CD4-positive, alpha-beta T cell treated with Interferon alpha-2 for 1 hour (primary cell): ENCODE measurements at places on chromosomes 7 and 10.
A peak's percentile ranks its signal among the peaks of the same experiment; 100 is the strongest.

DNA sequence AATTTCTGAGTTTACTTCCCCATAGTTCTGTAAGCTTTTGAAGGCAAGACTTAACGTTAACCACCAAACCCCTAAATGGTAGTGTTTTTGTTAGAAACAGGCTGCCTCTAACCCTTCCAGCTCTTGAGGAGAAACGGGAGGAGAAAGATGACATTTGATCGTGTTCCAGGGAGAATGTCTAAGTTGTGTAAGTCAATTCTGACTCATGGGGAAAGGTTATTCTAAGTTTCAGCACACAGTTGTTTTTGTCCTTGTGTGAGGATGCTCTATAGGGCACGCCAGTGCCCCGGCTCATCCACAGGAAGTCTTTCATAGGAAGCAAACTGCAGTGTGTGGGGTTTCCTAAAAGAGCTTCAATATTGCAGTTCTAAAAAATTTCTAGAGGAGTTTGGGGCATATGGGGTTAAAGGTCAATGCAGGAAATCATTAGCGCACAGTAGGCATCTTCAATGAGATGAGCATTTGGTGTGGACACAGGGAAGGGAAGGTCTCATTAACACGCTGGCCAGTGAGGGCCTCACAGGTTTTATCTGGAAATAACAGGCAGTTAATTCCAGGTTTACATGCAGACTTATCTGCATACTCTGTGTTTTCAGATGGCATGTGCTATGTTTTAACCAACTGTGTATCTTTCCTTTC is 638.2 kb upstream of the IGFBP3 start:
- DNase-seq, result no peak

GRCh38 chr7:101558742-101559325 is 70.3 kb downstream of the MYL10 start:
- no peak for DNase-seq

- no peak for DNase-seq
These were observed 14.4 kb downstream of the ZNF33B start for GRCh38 chr10:42623929-42624328.

DNA sequence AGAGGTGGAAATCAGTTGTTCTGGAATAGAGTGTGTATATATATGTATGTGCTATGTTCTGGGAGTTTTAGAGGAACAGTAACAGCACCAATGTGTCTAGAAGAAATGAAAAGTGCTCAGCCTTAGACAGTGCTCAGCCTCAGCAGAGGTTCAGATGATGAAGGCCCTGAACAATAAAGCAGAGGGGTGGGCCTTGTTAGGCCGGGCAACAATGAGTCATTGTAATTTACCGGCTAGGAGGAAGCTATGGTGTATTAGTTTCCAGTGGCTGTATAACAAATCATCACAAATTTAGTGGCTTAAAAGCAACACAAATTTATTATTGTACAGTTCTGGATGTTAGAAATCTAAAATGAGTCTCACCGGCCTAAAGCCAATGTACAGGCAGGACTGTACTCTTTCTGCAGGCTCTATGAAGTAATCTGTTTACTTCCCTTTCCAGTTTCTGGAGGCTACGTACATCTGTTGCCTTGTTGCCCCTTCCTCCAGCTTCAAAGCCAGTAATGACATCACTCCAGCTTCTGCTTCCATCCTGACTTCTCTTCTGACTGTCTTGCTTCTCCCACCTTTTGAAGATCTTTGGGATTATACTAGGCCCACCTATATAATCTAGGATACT is 84.6 kb downstream of the CH25H start:
- DNase-seq, result peak; percentile 38

GRCh38 chr10:124737221-124737620 is 7.0 kb downstream of the FAM53B start:
- DNase-seq, result no peak

GRCh38 chr10:112382515-112383235 is 8.8 kb downstream of the ACSL5 start:
- DNase-seq, result no peak

GRCh38 chr7:138502023-138502767 is 42.1 kb downstream of the TRIM24 start:
- DNase-seq, result no peak

GRCh38 chr10:126022841-126023240 is 126.5 kb downstream of the FANK1 start:
- DNase-seq, result no peak

DNA sequence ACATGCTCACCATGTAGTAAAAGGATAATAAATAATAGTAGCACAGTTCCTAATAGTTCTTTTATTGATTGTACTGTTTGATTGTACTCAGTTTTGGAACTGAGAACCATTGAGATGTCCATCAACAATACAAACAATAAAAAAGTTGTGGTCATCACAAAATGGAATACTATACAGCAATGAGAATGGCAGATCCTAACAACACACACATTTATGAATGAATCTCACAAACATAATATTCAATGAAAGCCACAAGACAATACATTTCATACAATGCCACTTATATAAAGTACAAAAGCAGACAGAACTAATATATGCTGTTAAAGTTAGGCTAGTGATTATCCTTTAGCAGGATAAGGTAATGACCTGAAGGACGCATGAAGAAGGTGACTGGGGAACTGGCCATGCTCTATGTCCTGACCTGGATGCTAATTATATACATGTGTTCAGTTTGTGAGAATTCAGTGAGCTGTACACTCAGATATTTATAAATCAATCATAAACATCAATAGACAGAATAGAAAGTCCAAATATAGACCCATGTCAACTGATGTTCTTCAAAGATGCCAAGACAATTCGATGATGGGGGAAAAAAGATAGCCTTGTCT is 70.0 kb downstream of the SMURF1 start:
- no peak for DNase-seq

DNA sequence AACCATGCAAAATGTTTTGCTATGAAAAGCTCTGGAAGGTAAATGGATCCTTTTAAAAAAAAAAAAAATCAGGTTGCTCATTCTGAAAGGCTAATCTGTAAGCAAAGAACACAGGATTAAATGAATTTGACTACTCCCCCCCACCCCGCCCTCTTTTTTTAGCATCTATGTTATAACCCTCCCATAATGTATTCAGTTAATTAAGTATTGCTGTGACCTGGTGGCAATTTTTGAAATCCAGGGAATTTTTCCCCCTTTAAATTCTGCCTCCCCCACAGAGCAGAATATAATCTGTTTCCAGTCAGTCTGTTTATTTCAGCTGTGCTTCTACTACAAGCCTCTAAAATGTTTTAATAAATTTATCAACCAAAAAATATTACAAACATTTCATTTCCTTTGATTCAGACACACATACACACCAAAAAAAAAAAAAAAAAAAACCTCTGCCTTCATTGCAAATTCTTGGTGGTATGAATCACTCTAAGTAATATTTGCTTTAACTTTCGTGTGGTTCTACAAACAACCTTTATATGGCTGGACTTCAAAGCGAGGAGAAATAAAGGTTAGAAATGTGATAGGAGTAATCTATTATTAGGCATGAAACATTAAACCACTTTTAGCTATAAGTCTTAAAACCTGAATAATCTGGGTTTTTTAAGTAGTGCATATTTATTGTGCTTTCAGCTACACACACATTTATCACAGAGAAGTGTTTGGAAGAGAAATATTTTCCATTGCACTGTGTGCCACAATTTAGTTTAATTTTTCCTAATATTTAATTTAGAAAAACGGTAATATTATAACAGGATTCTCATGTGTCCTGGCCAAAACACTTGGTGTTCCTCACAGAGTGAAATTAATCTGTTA is 64.4 kb upstream of the ARID5B start:
- DNase-seq, result no peak

GRCh38 chr7:148983200-148984146 is 44.8 kb downstream of the PDIA4 start:
- DNase-seq, result peak; percentile 88

DNA sequence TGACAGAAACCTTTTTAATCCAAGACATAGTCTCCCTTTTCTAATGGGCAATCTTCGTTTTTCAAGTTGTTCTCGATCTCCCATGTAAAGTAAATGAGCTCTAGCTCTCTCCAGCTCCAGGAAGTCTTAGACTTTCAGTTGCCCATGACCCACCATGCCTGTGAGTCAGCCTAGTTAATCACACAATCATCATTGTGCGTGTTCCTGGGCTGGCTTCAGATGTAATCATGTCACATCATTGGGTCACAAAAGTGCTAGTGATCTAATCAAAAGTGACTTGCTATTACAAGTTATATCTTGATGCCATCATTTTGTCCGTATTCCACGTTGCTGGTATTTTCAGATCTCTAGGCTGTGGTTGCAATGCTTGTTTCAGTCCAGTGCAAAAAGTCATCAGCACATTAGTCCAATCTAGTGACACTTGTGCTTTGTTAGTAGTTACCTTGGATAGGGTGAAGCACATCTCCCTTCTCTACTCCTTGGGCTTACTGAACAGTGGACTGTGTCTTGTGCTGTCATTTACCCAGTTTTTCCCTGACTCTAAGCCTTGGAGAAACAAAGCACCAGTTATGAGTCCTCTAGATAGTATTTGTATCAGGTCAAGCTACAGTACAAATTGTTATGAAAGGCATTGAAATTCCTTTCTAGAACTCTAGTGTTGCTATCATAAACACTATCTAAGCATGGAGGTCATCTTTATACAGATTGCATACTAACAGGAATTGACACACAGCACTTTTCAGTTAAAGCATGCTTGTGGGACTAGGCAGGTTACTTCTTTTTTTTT is 316.6 kb downstream of the GFRA1 start:
- DNase-seq, result no peak
